ENCODE measurements at places on chromosomes 3 and 15. TPM values are rescaled to one million over a fixed set of nuclear protein-coding genes. Genes with fewer than 3 reads are reported as not detected.
A peak's percentile ranks its signal among the peaks of the same experiment; 100 is the strongest.

DNA sequence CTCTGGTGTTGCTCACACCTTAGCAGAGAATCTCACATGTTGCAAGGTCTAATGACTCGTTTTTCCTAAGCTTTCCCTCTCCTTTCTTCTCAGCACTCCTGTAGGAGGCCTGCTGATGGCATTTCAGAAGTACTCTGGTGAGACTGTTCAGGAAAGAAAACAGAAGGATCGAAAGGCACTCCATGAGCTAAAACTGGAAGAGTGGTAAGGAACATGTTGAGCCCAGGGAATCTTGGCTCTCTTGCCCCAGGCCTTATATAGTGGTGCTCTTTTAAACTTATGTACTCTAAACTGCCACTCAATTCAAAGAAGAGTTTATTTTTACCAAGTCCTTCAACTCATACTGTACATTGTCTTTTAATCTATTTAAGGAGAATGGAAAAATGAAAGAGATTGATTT, 18.8 kb downstream of the TIMMDC1 start:
- H3K36me3 ChIP-seq = peaks cover 92% of the 10 kb centered on the region
- no peak overlapping the region for H3K4me3 ChIP-seq
- no peaks in the 10 kb centered on the region for H3K27me3 ChIP-seq
- no peak overlapping the region for H3K27ac ChIP-seq
- H3K4me1 ChIP-seq = no peaks in the 10 kb centered on the region

- H3K4me3 ChIP-seq = no peak overlapping the region
- H3K4me1 ChIP-seq = no peaks in the 10 kb centered on the region
- no peaks in the 10 kb centered on the region for H3K36me3 ChIP-seq
- no peak overlapping the region for H3K27ac ChIP-seq
These were observed 357.2 kb downstream of the CLSTN2 start for GRCh38 chr3:140292170-140292569.

The CD80 gene
- 0.41 TPM for total RNA-seq

The ULK4 gene
- total RNA-seq = 23.8 TPM

The MUC4 gene
- not detected for total RNA-seq

The TMEM266 gene
- not detected for total RNA-seq

DNA sequence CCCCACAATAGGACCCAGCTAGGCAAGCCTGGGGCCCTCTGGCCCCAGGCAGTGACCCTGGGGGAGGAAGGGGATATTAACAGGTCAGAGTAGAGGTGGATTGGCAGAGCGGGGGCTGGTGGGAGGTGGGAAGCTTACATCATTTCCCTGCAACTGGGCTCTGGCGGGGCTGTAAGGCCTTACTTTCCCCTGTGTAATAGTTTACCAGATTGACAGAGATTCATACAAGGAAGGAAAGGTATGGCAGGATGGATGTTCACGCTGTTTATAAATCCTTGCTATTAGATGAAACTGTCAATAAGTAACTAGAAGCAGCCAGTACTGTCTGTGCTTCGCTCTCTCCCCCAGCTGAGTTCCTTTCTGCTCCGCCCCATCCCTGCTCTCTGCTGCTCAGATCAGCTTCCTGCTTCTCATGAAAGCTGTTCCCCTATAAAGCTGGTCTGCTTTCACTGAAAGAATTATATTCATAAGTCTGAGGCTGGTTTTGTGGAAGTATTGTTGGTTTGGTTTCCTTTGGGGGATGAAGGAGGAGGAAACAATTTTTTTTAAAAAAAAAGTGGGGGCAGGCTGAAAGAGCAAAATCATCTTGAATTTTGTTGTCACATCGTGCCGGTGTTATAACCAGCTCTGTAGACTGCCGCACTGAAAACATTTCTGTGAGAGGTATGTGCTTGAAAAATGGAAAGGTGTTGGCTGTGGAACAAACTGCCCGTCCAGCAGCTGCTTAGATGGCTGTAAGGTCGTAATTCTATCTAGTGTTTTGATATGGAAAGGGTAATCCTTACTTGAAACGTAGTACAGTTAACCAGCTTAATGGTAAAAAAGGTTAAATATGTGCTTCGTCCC, 76.4 kb downstream of the BBX start:
- H3K36me3 ChIP-seq = no peaks in the 10 kb centered on the region
- H3K27ac ChIP-seq = peak overlapping the region; percentile 52
- H3K4me1 ChIP-seq = peaks cover 11% of the 10 kb centered on the region
